Stimulated activated CD4-positive, alpha-beta T cell treated with anti-CD3 and anti-CD28 coated beads, Interleukin-12 subunit alpha, Interleukin-12 subunit beta, amount 100 ng/mL, for 24 hours (primary cell): ENCODE measurements at places on chromosomes 3 and 15.

GRCh38 chr3:35338186-35338585, 301.1 kb upstream of the ARPP21 start:
- no peak for DNase-seq

- DNase-seq, result no peak
Measured at GRCh38 chr3:25120665-25121064, 307.4 kb upstream of the RARB start.

DNA sequence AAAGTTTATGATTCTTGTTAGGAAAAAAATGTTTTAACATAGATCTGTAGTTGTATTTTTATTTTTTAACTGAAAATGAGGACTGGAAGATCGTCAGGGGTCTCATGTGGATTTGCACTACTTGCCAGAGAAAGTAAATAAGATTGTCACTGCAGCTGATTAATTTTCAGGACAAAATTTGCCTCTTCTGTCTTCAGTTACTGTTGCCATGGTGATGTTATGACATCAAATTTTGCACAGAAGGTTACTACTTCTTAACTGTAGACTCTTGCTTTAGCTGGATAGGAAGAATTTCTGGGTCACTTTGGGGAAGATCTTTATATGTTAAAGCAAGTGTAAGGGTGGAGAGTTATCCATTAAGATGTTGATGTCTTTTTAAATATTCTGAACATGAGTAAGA, 82.2 kb upstream of the WDR72 start:
- no peak for DNase-seq

DNA sequence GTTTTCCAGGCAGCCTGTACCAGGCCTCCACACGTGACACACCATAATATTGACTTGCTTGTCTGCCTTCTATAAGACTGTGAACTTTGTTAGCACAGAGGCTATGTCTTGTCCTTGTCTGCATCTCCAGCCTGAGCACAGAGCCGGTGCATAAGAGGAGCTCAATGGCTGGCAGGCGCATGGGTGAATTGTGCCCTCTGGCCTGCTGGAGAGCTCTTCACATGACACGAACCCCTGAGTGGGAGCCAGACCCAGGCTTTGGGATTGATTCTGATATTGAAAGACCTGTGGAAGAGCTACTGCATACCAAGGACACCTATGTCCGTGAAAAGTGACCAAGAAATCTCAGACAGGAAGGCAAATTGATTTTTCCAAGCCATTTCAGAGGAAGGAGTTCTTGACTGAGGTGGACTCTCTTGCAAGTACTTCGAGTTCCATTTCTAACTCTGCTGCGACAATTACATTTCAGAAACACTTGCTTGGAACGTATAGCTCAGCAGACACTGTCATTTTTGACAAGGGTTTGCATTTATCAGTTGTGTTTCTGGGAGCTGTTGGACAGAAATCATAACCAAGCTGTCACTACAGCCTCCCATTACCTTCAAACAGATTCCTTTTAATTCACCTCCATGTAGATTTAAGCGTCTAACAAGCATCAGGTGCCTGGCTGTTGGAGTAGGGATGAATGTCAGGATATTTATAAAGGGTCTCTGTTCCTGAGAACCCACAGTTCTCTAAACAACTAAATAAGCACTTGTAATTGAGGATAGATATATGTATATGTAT, 281.3 kb downstream of the WDR72 start:
- no peak for DNase-seq
